ENCODE measurements at places on chromosomes 6 and 20.

DNA sequence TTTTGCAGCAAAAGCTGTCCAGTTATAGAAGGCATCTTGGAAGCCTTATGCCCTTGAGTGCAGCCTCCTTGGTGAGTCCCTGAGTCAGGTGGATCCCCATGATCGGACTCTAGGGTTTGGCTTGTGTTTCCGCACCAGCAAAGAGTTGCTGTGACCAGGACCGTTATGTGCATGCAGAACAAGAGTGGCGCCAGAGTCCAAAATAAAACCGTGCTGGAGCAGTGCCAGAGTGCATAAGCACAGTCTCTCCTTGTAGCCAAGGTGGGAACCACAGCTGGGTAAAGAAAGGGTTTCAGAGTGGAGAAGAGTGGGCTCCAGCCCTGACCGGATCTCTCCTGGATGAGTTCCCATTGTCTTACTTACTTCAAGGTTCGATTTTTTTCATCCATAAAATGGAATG lies 58.6 kb downstream of the FOXA2 start:
- no peak for DNase-seq

DNA sequence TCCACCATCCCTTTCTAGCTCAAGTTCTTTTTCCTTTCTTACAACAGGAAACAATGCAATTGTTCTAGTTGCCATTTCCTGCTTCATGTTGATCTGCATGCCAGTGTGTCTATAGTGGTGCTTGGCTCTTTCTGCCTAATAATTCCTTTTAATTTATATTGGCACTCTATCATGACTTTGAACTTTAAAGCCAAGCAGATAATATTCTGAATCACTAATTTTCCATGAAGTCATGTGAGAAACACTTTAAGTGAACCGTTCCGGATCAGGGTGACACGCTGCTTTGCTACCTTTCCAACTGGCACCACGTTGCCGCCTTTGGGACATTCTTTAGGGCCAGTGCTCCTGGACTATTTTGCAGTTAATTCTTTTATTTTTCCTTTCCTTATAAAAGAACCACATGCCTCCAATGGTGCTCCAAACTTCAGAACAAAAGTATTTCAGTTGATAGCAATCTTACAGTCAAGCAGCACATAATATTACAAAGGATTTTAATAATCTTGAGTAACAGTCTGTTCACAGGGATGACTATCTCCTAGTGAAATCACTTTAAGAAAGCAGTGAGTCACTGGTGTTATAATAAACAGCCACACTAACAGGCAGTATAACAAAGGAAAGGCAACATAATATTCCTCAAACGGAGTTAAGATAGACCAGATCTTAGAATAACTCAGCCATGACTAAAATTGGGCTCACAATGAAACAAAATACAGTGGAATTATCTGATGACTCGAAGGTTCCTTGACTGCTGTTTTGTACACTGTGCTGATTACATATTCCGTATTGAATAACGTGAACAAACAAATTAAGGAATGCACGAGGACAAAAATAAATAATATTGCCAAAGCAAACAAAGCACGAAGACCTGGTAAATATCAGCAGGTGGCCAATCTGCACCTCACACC lies 19.0 kb upstream of the BLOC1S5 start:
- DNase-seq: peak; percentile 16

DNA sequence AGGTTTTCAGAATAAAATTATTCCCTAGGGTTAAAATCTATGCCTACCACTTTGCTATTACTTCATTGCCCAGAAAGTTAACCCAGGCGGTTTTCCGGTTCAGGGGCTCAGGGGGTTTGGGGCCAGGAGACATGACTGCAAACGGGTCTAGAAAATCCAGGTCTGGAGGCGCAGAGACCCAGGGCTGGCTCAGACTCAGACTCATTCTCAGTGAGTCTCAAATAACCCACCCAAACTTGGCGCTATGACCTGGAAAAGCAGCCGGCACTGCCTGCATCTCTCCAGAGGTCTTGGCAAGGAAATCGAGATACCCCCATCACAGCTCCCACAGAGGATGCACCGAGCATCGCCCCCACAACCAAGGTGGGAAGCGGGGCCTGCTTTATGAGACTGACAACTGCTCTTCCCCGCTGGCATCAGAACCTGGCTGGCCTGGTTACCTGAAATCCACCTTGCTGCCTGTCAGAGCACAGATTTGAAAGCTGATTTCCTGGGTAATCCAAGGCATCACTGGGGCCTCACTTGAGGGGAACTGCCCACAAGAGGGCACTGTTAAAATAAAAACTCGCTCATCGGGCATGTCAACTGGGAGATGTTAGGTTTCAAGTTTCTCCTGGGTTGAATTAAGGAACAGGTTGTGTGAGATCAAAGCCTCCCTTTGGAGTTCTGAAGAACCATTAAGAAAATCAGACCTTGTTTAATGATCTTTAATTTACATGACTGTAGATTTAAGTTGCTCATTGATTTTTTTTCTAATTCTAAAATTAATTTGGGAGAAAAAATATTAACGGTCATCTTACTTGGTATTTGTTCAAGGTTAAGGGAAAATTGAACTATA lies 55.1 kb downstream of the KIF16B start:
- DNase-seq: peak; percentile 60

DNA sequence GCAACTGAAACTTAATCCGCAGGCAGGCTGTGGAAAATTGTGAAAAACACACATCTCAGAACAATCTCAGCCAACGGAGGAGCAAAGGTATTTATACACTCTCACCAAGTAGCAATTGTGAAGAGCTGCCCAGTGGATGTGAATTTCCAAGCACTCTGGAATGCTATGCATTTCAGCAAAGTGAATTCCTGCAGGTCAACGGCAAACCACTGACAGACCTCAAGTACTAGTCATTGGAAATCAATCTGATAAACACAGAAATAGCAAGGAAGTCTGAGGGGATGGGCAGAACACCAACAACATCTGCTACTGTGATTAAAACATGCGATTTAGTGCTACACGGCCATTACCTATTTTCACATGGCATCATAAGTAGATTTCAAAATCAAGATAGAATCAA lies 429.1 kb downstream of the HTR1B start:
- no peak for DNase-seq

GRCh38 chr6:128731249-128732165 lies 151.4 kb upstream of the LAMA2 start:
- peak; percentile 45 for DNase-seq

- no peak for DNase-seq
Measured at GRCh38 chr6:28523241-28523622, 2.4 kb upstream of the GPX5 start.

GRCh38 chr20:45779011-45779915 lies 12.4 kb downstream of the WFDC3 start:
- peak; percentile 83 for DNase-seq

DNA sequence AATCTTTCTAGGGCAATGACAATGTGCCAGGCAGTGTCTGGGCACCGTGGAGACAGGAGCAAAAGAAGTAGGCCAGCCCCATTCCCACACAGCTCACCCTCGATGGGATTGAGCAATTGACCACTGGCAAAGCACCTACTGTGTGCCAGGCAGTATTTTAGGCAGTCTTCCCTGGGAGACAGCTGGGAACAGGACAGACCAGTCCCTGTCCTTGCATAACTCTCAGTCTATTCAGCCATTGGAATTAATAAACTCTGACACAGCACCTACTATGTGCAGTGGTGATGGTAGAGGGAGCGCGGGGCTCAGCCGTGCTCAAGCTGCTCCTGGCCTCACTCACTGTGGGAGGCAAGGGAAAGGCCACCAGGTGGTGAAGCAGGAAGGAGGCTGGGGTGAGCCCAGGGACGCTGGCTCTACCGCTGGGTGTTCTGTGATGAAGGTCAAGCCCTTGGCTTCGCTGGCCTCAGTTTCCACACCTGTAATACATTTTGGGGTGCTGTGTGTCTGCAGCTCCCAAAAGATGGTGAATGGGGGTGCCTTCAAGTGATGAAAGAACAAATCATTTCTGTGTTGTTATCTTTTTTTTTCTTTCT lies 122.3 kb upstream of the PMEPA1 start:
- no peak for DNase-seq

DNA sequence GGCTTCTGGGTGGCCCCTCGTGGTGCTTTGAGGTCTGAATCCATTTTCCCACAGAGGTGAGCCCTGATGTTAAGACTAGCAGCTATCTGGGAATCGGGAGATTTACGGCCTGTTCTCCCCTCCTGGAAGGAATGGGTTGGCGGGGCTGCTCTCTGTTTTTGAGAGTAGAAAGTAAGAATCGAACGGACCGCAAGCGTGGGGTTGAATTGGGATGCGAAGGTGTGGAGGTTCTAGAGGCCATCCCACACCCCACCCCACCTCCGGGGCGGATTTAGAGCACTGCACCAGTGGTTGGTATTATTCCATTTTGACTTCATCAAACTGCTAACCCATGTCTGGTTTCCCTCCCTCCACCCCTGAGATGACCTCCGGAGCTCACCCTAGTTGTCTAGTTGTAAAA lies 11.5 kb downstream of the PYGB start:
- DNase-seq: no peak

GRCh38 chr20:49690899-49691620 lies 22.6 kb downstream of the B4GALT5 start:
- DNase-seq: peak; percentile 67

- no peak for DNase-seq
Measured at GRCh38 chr6:19668710-19669109, 168.5 kb upstream of the ID4 start.

DNA sequence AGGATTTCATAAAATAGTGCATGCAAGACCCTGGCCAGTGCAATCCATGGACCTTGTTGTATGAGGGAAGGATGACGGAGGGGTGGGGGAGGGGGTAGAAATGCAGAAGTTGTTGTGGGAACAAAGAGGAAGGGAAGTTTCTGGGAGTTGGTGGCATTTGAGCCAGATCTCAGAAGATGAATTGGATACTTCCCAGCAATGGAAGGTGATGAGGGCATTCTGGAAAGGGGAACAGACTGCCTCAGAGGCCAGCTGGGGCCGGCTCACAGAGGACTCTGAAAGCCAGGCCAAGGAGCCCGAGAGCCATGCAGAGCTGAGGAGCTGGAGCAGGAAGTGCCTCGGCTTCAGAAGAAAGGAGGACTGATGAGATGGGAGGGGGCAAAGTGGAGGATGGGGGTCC lies 2.7 kb downstream of the TMEM74B start:
- DNase-seq: no peak

GRCh38 chr6:19410481-19410880 lies 426.7 kb upstream of the ID4 start:
- peak; percentile 55 for DNase-seq

- DNase-seq: no peak
Measured at GRCh38 chr6:133460101-133460500, 218.9 kb downstream of the EYA4 start.

DNA sequence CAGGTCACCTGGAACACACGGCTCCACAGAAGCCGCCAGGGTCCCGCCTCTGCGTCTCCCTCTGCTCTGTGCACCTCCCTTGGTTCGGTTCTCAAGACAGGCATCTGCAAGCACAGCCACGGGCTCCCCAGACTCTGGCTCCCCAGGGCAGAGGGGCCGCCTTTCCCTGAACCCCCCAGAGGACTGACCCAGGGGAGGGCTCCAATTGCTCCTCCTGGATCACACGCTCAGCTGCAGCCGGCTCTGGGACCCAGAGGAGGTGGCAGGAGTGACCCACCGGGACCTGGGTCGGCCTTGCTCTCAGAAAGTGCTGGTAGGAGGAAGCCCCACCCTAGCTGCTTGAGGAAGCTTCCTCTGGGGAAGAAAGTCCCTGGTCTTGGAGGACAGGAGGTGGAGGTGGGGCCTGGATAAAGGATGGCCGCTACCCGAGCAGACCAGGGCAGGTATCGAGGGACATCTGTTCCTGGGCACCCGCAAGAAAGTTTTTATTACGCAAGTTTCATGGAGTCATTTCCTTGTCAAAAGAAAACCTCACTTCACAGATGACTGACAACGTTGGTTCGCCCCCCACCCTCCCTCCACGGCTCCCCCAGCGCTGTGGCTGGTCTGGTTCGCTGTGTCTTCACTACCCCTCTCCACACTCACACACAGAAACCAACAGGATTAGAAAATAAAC lies 103.9 kb upstream of the AFDN start:
- DNase-seq: no peak

DNA sequence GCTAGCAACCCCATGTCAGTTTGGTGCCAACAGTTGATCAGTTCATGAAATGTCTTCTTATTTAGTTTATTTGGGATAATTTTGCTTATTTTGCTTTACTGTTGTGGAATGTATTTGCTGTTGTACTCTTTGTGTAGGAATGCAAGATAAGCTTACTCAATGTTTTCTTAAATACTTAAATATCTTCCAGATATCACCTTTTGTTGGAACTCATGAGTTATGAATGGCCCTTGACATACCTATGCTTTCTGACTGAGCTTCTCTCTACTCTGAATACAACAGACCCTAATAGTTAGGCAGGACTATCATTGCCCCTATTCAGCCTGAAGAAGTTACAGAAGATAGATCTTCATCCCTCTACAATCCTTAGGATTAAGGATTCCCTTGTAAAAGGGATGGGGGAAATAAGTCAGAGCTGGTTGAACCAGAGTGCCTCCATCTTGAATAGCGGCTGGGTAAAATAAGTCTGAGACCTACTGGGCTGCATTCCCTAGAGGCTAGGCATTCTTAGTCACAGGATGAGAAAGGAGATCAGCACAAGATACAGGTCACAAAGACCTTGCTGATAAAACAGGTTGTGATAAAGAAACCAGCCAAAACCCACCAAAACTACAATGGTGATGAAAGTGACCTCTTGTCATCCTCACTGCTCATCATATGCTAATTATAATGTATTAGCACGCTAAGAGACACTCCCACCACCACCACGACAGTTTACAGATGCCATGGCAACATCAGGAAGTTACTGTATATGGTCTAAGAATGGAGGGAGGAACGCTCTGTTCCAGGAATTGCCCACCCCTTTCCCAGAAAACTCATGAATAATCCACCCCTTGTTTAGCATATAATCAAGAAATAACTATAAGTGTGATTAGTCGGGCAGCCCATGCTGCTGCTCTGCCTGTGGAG lies 196.9 kb downstream of the AKAP7 start:
- DNase-seq: no peak

- no peak for DNase-seq
Measured at GRCh38 chr6:130377371-130377770, 11.6 kb downstream of the TMEM200A start.

DNA sequence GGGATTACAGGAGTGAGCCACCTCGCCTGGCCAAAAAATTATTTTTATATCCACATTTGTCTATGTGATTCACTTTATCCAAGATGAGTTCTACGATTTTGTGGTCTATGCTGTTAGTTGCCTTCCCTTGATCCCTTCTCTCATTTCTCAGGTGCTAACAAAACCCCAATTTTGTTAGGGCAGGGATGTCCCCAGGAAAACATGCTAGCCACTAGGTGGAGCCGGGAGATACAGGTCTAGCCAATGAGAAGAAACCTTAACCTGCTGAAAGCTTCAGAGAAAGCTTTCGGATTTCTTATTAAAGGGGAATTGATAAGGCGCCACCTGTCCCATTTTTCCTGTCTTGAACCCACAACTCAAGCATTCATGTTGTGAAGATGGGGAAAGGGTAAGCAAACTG lies 167.4 kb upstream of the OLIG3 start:
- DNase-seq: no peak

All from hepatocyte (in vitro differentiated cells).